ENCODE measurements at places on chromosomes 5 and 9.

- no peak for DNase-seq
Observed at GRCh38 chr5:90410178-90410762, 714 bp upstream of the CETN3 start.

GRCh38 chr9:79222483-79222882, 349.3 kb upstream of the TLE4 start:
- no peak for DNase-seq

- no peak for DNase-seq
Observed at GRCh38 chr9:110575169-110575568, 4.4 kb downstream of the SVEP1 start.

GRCh38 chr9:13556656-13557055, 277.2 kb upstream of the MPDZ start:
- DNase-seq: no peak

DNA sequence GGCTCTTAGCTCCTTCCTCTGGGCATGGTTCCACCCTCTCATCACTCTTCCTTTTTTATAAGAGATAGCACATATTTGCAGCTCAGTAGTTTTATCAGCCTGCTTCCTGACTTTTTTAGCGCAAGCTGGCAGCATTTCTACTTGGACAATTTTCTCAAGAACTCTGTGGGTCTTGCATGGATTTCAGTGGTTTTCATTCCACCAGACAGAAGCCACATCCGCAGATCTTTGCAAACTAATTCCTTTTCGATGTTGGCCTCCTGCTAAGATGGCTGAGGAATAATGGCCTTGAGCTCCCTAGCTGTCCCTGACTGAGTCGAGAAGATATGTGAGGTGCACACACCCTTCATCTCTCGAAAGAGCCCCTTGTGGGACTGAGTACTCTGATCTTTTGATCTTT, 49.5 kb downstream of the GALNT12 start:
- no peak for DNase-seq

Data from activated T-helper 2 cell treated with anti-CD3 and anti-CD28 coated beads, Interferon-gamma antibody, Interleukin-2, Interleukin-4, amounts not matched to agents 10 μg/mL and 5 μg/mL and 100 μg/mL, durations not matched to agents 14 hours and 24 hours and 36 hours (primary cell).